HTR-8/SVneo (cell line): ENCODE measurements at places on chromosomes 7 and 10.

- no peak for DNase-seq
Measured at GRCh38 chr7:41328544-41328943, 374.3 kb downstream of the INHBA start.

DNA sequence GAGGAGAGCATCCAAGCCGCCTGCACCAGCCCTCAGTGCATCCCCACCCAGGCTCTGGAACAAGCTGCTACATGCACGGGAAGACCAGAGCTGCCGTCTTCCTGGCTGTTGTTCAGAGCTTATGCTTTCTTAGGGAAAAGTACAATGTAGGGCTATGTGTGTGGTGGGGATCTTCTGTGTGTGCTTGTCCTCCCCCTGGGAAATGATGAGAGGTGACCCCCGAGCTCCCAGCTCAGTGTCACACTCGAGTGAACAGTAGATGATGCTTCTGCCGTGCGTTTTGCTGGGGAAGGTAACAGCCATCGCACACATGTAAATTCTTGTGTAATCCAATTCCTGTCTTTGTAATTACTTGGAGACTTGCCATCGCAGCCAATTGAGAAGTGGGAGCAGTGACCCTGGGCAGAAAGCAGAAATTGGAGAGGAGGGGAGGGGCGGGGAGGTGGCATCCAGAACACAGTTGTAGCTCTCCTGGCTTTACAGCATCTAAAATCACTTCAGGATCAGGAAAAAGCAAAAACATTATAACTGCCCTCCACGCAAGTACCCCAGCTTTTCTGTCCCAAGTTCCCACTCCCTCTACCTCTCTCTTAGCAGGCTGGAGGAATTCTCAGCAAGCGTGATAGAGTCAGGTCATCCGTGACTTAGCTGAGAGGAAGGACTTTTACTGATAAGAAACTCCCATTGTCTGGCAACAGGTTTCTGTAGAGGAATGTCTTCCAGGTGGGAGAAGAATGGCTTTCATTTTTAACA lies 149.6 kb downstream of the TCF7L2 start:
- DNase-seq: no peak

GRCh38 chr10:91220954-91221675 lies 652 bp downstream of the PCGF5 start:
- DNase-seq: peak; percentile 23

DNA sequence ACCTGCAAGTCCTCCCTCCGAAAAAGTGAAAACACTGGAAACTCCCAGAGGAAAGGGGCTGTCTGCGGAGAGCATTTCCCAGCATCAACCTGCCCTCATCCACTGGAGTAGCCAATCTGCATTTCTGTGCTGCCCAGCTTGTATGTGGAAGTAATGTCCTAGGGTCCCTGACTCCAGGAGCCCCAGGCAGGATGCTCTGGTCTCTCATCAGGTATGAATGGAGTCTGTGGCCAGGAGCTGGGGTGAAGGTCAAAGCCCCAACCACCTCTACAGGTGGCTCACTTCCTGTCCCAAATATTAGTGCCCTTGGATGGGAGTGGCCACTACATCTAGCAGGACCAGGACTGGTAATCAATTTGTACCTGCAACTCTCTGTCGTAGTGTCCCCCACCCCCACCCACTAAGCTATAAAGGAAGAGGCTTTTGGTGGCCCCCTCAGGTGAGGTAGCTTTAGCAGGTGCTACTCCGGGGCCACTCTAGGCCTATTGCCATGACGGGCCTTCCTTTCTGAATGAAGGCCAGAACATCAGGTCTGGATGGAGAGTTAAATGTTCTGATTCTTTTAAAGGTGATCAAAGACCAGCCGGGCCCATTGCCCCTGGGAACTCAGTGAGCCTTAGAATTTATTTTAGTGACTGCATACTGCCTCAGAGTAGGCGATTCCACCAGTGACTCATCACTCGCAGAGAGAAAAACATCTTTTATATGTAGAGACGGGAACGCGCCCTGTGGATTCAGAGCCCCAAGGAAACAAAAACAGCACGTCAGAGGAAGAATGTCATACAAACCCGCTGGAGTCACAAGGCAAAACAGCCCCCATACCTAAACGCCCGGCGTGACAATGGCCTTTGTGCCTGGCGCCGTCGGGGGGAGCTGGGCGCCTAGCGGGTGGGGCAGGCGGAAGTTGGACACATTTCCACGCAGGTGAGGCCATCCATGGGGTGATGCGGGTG lies 13.0 kb downstream of the EN2 start:
- DNase-seq: no peak

GRCh38 chr10:102135956-102136526 lies 3.2 kb downstream of the PPRC1 start:
- no peak for DNase-seq

- DNase-seq: no peak
Measured at GRCh38 chr7:112182749-112183148, 23.4 kb downstream of the DOCK4 start.

DNA sequence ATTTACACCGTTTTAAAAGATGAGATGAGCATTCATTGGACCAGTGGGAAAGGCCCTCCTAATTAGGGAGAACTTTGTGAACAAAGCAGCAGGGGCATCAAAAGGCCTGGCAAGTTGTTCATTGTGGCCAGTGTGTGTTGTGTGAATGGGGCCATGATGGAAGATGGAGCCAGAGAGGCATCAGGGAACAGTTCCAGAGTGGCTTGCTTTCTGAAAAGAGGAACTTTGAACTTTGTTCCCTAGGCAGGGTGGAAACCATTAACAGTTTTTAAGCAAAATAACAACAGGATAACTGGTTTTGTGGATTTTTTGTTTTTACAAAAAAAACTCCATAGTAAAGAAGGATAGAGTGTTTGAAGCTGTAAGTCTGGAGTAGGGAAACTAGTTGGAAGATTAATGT lies 12.5 kb downstream of the SUV39H2 start:
- DNase-seq: no peak

DNA sequence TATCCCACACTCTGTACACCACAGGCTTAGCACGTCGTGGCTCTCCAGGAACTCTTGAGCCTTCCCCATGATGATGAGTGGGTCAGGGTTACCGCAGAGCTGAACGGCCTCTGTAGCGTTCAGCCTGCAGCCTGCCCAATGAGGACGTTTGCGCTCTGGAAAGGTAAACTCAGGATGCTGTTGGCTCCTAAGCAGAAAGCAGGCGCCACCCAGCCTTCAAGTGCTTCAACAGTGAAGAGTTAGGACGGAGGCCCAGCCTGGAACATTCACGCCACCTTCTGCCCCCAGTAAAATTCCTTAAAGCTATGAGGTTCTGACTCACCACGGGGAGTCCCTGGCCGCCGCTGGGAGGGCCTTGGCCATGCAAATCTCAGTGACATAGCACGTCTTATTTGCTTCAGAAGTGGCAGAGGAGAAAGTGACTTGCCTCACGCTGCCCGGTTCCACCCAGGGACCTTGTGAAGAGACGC lies 161.5 kb upstream of the SH2B2 start:
- DNase-seq: peak; percentile 73

DNA sequence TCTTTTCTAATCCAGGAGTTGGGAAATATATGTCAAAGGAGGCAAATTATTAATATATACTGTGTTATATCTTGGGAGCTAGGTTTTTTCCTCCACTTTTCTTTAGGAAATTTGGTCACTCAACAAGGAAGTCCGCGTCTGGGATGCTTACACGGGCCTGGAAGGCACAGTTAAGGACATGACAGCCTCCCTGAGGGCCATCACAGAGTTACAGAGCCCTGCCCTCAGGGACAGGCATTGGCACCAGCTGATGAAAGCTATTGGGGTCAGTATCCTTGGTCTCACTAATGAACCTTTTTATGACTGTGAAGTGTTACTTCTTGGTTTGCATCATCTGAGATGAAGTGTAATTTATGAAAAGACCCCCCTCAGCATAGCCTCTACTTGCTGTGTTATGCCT lies 74.7 kb downstream of the DNAH11 start:
- no peak for DNase-seq

DNA sequence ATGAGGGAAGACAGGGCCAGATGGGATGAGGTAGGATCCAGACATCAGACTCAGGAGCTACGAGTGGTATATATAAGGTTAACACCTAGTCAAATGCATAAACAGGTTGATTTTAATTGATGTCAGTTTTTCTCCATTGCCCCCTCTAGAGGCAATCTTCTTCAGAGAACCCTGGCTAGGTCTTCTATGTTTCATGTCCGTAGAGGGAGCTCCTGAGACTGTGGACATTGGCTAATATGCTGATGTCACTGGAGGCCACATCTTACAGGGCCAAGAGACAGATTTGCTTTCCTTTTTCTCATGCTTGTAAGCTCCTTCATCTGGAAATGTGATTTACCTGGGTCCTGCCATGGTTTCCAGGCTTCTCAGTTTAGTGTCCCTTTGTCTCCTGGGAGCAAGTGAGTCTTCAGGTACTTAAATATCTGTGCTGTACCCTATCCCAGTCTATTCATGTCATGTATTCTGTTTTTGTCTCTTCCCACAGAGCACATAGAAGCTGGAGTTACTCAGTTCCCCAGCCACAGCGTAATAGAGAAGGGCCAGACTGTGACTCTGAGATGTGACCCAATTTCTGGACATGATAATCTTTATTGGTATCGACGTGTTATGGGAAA lies 161.6 kb upstream of the PRSS1 start:
- peak; percentile 50 for DNase-seq

DNA sequence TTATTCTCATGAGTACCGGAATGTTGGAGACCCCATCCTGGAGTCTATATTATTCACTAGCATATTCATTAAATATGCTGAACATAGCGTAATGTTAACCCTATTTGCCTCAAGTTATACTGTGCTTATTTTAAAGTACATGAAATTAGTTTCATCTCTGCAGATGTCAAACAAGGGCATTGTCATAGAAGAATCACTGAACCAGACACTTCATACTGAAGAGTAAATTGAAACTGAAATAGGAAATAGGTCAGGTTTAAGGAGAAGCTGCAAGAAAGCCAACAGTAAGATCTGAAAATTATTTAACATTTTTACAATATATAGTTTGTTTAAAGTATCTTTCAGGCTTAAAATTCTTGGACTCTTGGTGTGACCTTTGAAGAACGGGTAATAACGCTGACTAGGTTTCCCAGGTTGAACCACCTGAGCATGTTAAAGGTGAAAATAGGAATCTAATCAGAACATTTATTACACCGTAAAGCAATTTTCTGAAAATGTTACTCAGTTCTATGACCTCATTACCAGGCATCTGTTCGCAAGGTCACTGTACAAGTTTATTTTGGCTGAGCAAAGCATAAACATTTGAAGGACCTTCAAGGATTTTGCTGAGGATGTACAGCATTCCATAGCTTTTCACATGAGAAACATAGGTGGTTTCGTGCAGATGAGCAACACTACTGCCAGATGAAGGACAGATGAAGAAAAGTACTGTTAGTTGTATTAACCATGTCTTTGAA lies 82.7 kb downstream of the REEP3 start:
- DNase-seq: no peak

GRCh38 chr7:20033621-20034400 lies 183.4 kb downstream of the MACC1 start:
- no peak for DNase-seq

DNA sequence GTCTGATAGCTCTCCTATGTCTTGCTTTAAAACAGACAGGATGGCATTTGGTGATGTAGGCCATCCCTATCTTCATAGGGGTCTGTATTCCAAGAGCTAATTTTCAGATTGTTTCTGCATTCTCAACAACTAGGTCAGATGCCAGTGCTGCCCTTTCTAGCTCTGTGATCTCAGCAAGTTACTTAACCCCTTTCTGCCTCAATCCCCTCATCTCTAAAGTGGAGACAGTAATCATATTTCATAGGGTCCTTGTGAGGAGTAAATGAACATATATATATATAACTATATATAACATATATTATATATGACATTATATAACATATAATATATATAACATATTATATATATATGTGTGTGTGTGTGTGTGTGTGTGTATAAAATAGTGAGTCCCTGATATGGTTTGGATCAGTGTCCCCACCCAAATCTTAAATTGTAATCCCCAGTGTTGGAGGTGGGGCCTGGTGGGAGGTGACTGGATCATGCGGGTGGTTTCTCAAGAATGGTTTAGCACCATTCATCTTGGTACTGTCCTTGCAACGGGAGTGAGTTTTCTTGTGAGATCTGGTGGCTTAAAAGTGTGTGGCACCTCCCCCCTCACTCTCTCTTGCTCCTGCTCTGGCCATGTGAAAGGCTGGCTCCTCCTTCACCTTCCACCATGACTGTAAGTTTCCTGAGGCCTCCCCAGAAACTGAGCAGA lies 45.2 kb downstream of the HIPK2 start:
- no peak for DNase-seq

DNA sequence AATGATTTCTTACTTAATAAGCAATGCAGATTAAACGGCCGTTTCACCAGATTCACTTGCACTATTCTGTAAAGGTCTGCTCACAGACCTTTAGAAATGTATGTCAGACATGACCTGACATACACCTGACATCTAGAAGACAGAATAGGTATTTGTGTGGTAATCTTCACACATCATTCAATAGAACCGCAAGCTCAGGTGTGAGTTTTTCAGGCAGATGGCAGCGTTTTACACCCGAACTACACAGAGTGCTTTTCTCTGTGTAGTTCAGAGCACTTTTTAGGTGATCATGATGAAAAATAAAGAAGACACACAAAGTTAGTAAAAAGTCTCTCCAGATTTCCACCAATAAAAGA lies 63.2 kb downstream of the PRKCQ start:
- no peak for DNase-seq

DNA sequence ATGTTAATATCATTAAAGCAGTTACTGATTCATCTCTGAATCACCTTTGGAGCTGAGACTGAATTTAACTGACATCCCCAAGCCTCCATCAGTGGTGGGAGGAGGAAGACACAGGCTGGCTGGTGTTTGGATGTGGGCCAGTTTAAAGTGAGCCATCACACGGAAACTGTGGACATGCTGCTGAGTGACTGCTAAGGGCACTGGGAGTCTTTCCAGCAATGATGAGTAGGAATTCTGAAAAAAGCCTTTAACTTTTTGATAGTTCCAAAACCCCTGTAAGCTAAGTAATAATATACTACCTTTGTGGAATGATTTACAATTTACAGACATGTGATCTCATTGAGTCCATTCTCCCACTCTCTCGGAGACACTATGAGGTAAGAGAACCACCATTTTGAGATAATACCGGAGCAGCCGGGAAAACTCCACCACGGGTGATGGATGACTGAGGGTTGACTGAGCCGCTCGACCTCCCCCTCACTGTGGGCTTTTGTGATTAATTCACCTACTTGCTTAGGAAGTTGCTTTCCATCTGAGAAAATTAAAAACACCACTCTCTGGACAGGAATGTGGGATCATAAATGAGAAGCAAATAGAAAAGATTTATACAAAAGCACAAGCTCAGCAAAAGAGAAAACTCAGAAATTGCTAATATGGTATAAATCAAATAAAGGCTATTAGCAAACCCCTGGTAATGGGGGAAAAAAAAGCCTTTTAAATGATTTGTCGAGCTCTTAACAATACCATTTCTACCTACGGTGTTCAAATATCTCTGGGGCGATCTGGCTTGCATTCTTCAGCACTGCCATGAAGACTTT lies 194.8 kb downstream of the FANK1 start:
- DNase-seq: peak; percentile 46

DNA sequence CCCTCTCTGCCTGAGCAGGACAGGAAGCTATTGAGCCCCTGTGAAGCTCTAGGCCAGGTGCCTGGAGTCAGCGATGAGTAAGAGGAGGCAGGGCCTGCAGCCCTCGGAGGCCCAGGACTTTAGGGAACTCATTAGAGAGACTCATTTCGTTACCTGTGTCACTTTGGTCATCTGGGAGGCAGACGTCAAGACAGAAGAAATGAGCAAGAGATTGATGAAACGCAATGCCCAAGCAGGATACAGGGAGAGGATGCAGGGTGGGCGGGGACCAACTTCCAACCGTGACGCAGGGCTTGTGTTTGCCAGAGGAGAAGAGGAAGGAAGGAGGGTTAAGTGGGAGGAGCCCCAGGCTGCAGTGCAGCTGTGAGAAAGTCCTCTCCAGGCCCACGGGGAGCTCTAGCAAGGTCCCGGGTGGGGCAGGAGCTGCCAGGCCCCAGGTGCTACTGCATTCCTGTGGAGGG lies 26.4 kb upstream of the GNA12 start:
- DNase-seq: no peak
